ENCODE measurements at places on chromosomes 3 and 15.
A peak's percentile ranks its signal among the peaks of the same experiment; 100 is the strongest.

GRCh38 chr3:129838086-129838485 lies 55.4 kb downstream of the TMCC1 start:
- DNase-seq: no peak

- DNase-seq: no peak
These were observed 55.8 kb downstream of the ADCY5 start for GRCh38 chr3:123392871-123393620.

DNA sequence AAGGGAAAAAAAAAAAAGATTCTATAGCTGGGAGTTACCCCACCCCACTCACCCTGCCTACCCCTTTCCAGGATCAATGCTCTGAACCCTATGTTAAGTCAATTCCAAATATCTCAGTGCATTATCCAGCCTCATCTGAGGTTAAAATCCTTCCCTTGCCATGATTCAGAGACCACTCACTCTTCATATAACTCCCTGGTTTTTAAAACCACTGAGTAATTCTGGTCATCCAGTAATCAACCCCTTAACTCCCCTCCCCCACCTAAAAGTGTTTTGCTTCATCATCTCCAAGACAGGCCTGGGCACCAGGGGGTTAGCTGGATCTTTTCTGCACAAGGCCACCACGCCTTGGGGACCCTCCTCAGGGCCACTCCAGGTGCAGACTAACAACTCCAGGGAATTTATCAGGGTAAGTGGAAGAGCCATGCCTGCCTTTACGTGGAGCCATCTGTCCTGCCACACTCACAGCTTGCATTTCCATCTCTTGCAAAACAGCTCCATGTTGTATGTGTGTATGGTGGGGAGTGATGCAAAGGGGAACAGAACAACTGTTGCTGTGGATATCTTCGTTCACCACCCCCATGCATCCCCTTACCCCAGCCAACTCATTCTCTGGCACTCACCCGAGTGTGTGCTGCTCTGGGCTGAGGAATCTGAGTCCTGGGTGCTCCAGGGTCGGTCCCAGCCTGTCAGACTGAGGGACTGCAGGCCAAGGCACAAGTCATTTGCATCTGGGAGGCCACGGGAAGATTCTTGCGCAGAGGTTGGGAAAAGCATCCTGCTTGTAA lies 30.7 kb upstream of the RPS17 start:
- no peak for DNase-seq

GRCh38 chr3:166372571-166373106 lies 535.4 kb upstream of the BCHE start:
- DNase-seq: no peak

GRCh38 chr3:125624341-125624740 lies 29.0 kb upstream of the OSBPL11 start:
- DNase-seq: no peak

GRCh38 chr3:183085634-183086390 lies 13.5 kb downstream of the MCCC1 start:
- no peak for DNase-seq

- no peak for DNase-seq
These were observed 15.8 kb downstream of the PLXNA1 start for GRCh38 chr3:126998728-126999127.

DNA sequence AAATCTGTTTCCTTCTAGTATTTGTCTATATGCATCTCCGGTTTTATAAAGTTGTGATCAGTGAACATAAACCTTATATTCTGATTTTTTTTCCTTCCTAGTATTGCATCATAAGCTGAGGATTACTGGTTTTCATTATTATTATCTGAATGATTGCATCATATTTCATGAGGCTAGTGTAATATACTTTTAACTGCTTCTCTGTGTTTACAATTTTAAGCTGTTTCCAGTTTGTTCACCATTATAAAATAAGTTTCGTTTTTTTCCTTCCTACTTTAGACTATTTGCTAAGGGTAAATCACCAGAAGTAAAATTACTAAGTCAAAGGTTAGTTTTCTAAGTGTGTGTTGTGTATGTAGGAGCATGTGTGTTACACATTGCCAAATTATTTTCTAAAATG lies 20.2 kb downstream of the SEMA6D start:
- no peak for DNase-seq

DNA sequence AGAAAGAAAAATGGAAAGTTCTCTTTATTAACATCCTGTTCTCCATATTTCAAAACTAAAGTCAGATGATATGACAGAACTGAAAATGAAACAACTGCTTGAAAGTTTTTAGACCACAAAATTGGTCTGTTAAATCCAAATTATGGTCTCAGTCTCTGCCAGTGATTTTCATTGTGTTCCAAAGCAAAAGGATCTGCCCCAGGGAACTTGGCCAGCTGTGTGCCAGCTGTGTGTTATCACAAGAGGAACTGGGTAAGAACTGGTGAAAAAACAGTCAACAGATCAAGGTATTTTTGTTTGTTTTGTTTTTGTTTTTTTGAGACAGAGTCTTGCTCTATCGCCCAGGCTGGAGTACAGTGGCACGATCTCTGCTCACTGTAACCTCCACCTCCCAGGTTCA lies 323.3 kb downstream of the CTNNB1 start:
- DNase-seq: no peak

DNA sequence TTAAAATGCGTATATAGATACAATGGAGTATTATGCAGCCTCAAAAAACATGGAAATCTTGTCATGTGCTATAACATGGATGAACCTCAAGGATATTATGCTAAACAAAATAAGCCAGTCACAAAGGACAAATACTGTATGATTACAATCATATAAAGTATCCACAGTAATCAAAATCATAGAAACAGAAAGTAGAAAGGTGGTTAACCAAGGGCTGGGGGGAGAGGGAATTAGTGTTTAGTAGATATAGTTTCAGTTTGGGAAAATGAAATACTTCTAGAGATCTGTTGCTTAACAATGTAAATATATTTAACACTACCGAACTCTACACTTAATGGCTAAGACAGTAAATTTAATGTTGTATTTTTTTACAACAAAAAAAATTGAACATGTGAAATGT lies 9.0 kb downstream of the TOP2B start:
- no peak for DNase-seq

GRCh38 chr3:128307029-128307633 lies 153.8 kb downstream of the EEFSEC start:
- peak; percentile 19 for DNase-seq

- DNase-seq: no peak
These were observed 85.5 kb upstream of the LRTM1 start for GRCh38 chr3:55013145-55013925.

GRCh38 chr3:138441742-138442141 lies 7.3 kb downstream of the ESYT3 start:
- no peak for DNase-seq

DNA sequence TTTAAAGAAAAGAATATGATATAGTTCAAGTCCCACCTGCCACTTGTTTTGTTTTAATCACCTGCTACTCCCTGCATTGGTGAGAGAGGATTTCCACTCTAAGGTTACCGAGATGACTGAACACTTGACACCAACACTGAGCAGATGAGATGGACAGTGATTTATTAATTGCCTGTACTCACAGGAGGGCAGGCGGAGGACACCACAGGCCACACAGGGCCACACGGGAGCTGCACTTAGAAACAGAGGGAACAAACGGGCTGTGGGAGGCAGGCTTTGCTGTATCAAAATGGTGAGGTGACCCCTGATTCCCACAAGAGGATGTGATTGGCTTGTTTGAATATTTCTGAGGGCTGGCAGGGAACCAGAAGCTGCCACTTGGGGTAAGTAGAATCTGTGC lies 10.8 kb downstream of the MINAR1 start:
- peak; percentile 56 for DNase-seq

- peak; percentile 39 for DNase-seq
These were observed 9.6 kb downstream of the OSBPL11 start for GRCh38 chr3:125585595-125586223.

DNA sequence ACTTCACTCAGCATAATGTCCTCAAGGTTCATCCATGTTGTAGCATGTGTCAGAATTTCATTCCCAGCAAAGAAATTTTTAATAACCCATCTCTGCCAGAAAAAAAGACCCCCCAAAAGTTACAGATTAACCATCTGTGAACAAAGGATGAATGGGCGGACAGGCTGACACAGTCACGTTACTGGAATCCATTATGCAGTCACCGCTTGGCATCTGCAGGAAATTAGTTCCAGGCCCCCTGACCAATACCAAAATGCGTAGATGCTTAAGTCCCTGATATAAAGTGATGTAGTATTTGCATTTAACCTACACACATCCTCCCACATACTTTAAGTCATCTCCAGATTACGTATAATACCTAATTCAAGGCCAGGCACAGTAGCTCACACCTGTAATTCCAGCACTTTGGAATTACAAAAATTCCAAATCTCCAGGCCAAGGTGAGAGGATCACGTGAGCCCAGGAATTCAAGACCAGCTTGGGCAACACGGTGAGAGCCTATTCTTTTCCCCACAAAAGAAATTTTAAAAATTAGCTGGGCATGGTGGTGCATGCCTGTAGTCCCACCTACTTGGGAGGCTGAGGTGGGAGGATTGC lies 1.5 kb upstream of the SLC12A8 start:
- DNase-seq: no peak

DNA sequence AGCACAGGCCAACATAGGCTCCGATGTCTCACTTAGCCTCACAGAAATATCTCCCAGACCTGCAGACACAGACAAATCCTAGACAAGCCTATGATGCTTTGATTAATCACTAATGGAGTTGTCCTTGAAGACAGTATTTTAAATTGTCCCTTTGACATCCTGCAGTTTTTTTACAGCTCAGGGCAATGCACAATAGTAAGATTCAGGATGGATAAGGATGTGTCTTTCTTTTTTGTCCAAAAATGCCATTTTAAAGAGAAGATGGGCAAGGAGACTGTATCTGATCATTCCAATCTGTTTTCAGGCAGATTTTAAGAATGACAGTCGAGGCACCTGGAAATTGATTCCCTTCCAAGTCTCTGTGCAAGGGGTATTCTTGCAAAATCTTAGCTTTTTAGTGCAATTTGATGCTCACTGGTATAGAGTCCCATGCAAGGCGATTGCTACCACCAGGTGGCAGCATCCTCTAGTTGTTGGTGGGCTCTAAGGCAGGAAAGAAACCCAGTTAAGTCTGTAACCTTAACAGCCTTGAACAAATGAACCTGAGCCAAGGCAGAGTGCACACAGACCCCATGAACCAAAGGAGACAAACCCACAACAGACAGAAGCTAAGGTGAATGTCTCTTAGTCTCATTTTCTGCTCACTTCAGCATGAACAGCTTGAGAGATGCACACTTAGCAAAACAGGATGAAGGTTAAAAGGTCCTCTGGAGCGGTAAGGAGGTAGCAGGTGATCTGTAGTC lies 51.2 kb upstream of the MINAR1 start:
- peak; percentile 49 for DNase-seq

DNA sequence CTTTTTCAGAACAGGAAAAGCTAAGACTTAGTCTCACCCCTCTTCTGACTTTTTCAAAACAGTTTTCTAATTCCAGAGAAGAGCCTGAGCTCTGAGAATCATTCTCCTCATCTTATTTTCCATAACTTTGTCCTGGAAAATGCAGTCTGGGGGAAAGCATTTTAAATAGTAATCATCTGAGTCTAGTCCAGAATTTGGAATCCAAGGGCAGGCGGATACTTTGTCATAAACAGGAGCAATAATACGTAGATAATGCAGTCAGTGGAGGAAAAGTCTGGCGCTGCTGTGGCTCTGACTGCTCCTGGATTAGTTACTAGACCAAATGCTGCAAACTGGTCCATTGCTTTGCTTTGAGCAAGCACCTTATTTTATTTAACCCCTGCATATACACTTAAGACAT lies 285.0 kb downstream of the THSD4 start:
- no peak for DNase-seq

- DNase-seq: no peak
These were observed 1.3 kb downstream of the SLC28A2 start for GRCh38 chr15:45253330-45253729.

GRCh38 chr3:137294839-137295238 lies 337.1 kb downstream of the IL20RB start:
- DNase-seq: no peak

DNA sequence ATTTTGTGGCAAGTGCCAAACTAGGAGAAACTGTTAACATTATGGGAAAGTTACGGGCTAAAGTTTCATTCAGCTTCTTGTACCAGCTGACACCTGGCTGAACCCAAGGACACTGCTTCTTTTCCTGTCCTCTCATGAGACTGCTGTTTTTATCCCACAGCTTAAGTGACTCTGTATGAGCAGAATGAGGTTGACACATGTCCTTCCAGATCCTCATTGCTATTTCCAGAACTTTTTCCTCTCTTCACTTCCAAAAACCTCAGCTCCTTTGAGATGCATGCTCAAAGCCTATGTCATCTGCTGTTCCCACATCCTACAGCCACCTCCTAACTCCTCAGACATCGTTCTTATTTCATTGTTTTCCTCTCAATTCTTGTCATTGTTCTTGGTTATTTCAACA lies 183.6 kb downstream of the DCLK3 start:
- no peak for DNase-seq

DNA sequence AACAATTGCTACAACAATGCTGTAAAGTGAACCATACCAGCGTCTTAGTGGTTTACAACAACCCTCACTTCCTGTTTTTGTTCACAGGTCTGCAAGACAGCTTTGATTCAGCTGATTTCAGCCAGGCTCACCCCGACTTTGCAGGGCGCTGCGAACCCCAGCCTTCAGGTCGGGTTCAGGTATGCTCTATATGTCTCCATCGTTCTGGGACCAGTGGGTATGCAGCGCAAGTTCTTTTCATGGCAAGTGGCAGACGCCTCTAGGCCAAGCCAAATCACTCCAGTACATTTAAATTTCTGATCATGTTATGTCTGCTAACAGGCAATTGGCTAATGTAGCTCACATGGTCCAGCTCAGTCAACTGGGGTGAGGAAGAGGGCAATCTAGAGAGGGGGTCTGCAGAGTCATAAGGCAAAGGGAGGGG lies 52.4 kb upstream of the RGMA start:
- DNase-seq: no peak

GRCh38 chr3:155807823-155808222 lies 1.7 kb upstream of the C3orf33 start:
- DNase-seq: no peak

GRCh38 chr3:38567498-38567897 lies 71.4 kb downstream of the EXOG start:
- DNase-seq: no peak

DNA sequence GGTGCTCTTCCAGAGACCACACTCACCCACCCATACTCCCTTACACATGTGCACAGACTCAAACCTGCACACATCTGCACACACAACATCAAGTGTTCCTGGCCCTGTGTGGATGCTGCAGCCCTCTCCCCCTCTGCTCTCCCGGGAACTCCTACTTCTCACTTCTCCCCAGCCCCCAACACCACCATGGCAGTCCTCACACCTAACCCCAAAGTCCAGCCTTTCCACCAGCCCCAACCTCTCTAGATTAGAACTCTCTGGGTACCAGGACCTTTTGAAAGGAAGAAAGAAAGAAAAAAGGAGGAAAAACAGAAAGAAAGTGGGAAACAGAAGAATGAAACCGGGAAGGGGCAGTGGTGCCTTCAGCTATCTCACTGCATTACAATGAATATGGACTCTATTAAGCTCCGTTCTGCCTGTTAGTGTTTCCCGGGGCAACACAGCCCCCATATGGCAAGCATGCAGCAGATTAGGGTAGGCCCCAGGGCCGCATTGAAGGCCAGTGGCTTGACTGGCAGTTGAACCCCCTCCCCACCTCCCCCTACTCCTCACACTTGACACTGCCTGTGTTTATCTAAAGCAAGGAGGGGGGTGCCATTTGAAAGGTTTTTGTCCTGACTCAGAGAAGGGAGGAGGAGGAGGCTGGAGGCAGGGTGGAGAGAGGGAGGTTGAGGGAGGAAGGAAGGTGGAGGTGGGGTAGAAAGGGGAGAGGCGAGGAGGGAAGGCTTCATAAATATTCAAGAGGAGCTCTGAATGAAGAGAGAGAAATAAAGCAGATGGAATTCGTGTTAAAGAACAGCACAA lies 30.1 kb downstream of the BOC start:
- DNase-seq: no peak

Measured in NCI-H510A treated with DMSO at 0.1 percent for 48 hours (cell line).